Cortex of kidney (tissue), 1 donor: ENCODE measurements at places on chromosomes 16 and 17.

DNA sequence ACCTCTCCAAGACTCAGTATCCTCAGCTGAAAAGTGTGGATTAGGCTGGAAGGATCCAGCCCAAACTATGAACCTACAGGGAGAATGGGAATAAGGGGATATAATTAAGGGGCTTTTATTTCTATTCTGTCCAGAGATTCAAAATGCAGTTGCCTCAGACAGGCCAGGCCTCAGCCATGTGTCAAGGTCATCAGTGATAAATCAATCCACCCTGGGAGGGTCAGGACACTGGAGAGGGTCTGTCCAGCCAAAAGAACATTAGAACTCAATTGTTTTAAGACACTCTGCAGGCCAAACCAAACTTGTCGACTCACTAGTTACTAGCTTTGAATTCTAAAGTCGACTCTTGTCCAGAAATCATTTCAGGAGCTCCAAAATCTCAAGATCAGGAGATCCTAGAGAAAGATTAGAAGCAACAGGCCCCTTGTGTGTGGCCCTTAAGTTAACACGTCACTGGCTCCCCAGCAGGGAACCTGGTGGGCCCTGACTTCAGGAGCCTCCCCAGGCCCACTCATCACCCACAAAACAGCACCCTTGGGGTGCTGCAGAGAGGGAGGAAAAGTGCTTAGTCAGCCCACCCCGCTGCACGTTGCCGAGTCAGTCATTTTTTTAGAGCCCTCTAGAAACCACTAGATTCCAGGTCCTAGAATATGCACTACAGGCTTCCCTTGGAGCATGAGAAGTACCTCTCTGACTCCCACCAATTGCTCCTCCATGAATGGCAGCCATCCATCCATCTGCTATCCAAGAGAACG is 156.8 kb downstream of the XYLT1 start:
- no peak for DNase-seq

DNA sequence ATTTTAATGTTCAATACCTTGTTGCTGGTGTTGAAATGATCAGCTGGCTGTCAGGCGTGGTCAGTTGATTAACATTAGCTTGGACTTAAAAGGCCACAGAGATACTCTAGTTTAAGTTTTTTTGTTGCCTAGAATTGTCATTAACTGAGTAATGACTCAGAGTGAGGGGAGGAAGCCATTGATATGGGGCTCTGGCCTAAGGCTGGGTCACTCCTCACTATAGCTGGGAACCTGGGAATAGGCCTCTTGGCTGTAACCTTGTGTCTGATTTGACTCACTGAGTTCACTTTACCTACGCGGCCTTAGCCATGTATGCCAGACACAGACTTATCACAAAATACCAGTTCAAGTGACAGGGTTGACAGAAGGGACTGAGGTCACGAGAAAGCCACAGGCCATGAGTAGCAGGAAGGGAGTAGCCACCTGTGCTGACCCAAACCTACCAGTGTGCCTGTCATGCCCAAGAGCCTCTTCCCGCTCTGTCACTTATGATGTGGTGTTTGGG is 37.9 kb upstream of the ADCY7 start:
- no peak for DNase-seq

- DNase-seq: no peak
Measured at GRCh38 chr17:61689610-61690180, 98.7 kb upstream of the NACA2 start.

GRCh38 chr16:77452243-77452642 is 17.4 kb upstream of the ADAMTS18 start:
- no peak for DNase-seq

GRCh38 chr17:43814714-43815113 is 18.2 kb downstream of the MPP3 start:
- DNase-seq: no peak

- DNase-seq: no peak
Measured at GRCh38 chr16:2082983-2083364, 35.2 kb downstream of the TSC2 start.

- DNase-seq: no peak
Measured at GRCh38 chr16:23318639-23319038, 16.5 kb downstream of the SCNN1B start.

- no peak for DNase-seq
Measured at GRCh38 chr17:50624321-50624934, 10.3 kb upstream of the ABCC3 start.

DNA sequence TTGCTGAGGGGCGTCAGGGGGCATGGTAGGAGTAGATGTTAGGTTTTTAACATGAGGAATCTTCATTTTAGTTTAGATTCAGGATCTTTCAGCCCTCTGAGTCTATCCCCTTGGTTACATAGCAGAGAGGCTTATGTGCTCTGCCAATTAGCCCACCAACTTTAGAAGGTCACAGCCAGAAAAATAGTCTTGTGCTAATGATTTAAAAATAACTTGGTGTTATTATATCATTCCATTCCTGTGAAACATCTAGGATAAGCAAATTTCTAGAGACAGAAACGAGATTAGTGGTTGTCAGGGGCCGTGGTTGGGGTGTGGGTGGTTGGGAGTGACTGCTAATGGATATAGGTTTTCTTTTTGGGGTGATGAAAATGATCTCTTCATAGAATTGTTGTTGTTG is 183.7 kb downstream of the SNX29 start:
- DNase-seq: no peak

- no peak for DNase-seq
Measured at GRCh38 chr16:30904114-30904780, 7.8 kb downstream of the CTF1 start.

GRCh38 chr17:76132574-76133338 is 8.3 kb downstream of the FOXJ1 start:
- no peak for DNase-seq
